ENCODE measurements at places on chromosomes 7 and 10.

DNA sequence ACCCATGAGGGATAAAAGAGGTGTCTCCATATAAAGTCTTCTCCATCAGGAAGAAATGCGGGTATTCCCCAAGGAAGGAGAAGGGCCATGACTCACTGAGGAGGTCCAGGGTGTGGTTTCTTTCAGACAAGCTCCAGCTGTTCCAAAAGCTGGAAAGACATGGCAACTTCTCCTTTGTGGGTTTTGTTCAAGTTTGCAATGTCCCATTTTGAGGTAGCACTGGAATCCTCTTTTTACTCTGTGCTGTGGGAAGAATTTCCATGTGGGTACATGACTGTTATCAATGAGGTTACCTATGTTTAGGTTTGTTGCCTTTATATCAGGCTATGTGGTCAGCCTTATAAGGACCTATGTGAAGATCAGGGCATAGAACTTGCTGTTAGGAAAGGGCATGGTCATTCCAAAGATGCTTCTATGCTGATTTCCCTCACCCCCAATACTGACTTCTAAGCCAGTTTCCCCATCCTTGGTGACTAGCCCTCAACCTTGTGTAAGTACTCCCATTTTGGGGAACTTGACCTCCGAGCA lies 697.5 kb downstream of the INHBA start:
- DNase-seq = no peak

DNA sequence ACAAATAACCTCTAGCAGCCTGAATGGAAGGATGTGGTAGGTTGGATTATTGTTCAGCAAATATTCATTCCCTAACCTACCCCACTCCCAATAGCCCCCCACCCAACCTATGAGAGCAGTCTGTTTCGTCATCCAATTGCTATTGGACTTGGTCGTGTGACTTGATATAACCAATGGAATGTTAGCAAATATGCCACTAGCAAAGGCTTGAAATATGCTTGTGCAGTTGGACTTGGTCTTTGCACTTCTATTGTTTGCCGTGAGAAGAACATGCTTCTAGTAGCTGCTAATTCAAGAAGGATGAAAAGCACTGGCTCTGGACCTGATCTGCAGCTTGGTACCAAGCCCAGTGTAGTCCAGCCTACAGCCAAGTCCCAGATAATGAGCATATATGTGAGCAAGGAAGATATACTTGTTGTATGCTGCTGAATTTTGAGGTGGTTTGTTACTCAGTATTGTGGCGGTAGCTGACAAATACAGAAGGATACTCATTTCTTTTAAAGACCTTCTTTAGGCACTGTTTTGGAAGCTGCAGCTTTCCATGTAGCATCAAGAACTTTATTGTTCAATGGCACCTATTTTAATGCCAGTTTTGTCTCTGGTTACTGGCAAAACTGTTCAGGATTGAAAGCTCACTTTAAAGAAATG lies 180.4 kb downstream of the EXOC4 start:
- DNase-seq = no peak

DNA sequence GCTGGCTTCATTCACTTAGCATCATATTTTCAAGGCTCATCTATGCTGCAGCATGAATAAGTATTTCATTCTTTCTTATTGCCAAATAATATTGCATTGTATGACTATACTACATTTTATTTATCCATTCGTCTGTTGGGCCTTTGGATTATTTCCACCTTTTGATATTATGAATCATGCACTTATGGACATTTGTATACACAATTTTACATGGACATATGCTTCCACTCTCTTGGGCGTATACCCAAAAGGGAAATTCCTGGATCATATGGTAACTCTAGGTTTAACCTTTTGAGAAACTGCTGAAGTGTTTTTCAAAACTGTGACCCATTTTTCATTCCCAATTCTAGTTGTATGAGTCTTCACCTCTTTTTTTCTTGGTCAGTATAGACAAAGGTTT lies 80.3 kb upstream of the GNAI1 start:
- DNase-seq = no peak

DNA sequence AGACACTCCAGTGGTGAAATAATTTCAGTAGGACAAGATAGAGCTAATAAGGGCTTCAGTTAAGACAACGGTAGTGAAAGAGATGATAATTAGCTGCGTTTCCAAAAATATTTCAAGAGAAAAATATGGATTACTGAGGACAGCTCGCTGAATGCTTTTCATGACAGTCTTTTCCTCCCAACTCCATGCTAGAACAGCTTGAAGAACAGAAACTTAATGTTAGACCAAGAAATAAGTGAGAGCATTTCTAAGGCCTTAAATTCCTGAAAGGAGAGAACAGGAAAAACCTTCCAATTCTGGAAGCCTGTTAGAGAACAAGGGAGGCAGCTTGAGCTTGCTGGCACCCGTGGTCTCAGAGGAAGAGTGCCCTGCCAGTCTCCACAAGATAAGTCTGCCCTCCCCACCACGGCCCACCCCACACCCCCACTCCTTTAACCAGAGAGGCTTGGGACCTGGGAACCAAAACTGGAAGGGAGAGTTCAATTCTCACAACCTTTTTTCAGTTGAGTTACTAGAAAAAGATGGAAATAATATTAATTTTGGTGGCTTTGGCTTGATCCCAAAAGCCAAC lies 1148.0 kb upstream of the CELF2 start:
- no peak for DNase-seq

DNA sequence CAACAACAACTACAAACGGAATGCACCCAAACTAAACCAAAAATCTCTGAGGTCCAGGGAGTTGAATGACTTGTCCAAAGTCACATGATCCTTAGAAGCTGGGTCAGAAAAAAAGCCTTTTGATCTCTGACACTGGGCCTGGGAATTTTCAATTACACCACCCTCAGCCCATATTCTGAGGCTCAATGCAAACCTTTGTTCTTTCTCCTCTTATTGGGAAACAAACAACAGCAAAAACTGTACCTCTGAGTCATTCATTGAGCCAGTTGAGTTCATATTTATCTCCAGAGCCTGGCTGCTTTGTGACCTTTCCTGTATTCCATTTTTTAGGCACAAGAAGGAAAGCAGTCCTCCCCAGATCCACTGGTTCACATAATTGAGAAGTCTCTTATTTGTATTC lies 51.2 kb upstream of the SORCS1 start:
- no peak for DNase-seq

DNA sequence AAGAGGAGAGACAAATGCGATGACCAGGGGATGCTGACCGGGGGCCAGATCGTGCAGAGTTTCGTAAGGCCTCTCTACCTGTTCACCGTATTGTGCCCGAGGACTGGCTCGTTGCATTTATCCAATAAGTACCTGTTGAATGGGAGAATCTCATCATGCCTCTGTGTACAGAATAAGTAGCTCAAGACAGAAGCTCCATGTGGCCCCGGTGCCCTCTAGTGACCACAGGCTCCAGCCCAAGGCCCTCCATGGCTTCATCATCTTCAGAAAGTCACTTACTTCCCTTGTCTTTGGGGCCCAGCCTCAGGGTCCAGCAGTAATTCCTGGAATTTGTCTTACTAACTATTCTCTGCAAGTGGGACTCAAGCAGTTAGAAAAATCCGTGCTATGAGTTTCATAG lies 151.0 kb downstream of the CHN2 start:
- DNase-seq = peak; percentile 38

GRCh38 chr7:35374858-35375257 lies 121.0 kb upstream of the TBX20 start:
- DNase-seq = no peak

DNA sequence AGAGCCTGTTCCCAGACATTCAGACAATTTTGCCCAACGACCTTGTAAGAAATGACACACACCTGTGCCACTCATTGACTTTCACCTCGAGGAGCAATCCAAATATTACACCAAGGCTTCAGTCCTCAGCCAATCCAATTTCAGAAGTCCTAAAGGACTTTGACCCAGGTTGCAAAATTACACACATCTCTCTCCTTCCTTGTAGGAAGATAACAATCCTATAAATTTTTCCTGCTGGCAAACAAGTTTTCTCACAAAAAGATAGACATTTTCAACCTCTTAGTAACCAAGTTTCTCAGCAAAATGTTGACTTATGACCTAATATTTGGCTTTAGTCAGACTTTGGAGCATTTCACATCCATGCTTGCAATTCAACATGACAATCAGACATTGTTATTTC lies 745.0 kb downstream of the GRID1 start:
- no peak for DNase-seq
